ENCODE measurements at places on chromosomes 3 and 15. TPM values are rescaled to one million over a fixed set of nuclear protein-coding genes. Genes with fewer than 3 reads are reported as not detected.

GRCh38 chr3:108455212-108455705 lies 55.1 kb downstream of the MYH15 start:
- no peak for DNase-seq

The MOBP gene
- not detected for total RNA-seq

GRCh38 chr3:50971487-50971924 lies 296.8 kb downstream of the DOCK3 start:
- DNase-seq, result peak; percentile 38

GRCh38 chr3:160343132-160343531 lies 55.9 kb downstream of the IFT80 start:
- peak; percentile 25 for DNase-seq

DNA sequence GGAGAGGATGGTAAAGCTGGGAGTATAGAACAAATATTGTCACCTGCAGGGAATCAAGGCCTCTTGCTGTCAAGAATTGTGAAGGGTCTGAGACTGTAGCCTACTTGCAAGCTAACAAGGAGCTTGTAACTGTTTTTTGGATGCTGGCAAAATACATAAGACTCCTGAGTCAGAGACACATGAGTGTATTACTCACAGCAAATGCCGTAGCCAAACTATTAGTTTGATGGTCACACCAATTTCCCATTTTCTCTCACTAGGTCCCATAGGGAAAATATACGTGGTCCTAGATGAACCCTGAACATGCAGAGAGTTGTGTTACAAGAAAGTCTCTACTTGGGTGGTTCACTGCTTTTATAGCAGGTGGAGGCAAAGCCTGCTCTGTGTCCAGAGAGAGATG lies 44.7 kb upstream of the LIPC start:
- DNase-seq, result peak; percentile 74

GRCh38 chr3:48662753-48663488 lies at the start of gene CELSR3:
CELSR3 (minus strand) TSS chr3:48662886; CDS start chr3:48662634, 252 bp downstream.
- peak; percentile 94 for DNase-seq

DNA sequence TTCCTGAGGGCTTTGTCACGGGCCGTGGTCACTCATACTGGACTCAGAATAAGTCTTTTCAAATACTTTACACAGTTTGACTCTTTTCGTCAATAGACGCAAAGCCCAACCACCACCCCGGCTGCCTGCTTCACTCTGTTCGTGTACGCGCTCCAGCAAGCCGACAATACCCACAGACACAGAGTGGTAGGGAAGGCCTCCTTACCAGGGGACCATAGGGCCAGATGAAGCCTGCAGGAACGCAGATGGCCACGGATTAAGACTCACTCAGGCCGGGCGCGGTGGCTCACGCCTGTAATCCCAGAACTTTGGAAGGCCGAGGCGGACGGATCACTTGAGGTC lies 29.7 kb downstream of the EFCAB12 start:
- DNase-seq, result peak; percentile 37

DNA sequence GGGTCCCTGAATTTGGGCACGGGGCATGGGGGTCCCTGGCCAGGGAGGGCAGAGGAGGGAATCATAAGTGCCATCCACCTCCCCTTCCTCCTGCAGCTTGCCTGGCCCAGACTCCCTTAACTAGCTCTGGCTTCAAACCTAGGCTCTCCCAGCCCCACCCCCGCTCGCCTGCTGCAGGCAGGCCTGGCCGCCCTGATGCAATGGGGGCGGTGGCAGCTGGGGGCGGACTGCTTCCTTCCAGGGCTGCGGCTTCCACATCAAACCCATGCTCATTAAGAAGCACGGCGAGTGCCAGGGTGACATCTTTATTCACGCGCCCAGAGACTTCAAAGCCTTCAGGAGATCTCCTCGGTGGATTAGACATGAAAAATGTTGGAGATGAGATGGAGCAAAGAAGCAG lies 123.1 kb downstream of the TPRA1 start:
- DNase-seq, result no peak

DNA sequence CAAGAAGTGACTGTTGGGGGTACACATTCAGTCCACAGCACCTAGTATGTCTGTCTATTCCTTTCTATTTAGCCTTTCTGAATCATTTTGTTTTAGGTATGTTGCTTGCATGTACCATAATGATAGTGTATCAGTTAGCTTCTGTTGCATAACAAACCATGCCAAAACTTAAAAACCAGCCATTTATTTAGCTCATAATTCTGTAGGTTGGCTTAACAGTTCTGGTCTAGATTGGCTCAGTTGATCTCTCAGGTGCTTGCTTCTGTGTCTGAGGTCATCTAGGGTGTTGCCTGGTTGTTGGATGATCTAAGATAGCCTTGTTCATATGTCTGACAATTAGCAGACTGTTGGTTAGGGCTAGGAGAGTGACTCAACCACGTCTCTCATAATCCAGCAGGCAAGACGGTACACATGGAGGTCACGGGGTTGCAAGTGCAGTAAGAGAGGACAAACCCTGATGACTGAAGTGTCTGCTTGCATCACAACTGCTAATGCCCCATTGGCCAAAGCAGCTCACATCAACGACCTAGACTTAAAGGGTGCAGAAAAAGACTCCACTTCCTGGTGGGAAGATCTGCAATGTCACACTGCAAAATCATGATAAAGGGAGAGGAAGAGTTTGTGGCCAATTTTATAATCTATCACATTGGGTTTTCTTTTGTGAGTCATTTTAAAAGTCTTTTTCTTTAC lies 6.8 kb upstream of the PDCD6IP start:
- no peak for DNase-seq

DNA sequence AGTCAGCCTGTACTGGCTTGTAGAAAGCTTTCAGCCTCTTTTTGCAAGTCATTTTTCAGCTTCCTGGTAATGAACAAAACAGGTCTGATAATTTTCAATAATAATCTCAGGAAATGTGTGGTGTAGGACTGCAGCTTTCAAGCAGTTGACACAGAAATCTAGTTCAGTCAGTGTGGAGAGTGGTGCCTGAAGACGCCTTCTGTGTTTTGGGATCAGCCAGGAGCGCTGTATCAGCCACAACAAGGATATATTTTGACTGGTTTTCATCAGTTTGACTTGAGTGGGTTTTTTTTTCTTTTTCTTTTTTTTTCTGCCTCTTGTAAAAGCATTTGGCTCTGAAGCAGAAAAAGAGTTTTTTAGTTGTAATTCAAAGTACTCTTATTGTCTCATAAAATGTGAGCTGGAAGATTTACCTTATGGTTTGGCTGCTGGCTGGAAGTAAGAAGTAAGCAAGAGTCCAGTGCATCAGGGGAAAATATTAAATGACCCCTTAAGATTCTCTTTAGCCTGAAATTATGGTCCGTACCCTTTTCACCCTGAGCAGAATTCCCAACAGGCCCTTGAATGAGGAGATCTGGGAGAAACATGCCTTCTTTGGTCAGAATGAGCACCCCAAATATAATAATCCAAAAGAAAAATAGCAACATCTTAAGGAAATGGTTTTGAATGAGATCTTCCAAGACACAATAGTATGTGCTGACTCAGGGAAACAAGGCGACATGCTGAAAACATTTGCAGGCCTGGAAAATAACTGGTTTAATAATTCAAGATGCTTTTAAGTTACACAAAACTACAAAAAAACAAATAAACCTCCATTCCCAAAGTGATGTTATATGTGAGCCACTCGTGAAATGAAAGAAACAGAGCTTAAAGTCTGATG lies 332.7 kb upstream of the ADAMTS9 start:
- DNase-seq, result no peak

- DNase-seq, result no peak
These were observed 103.7 kb downstream of the CADPS start for GRCh38 chr3:62771331-62772072.

DNA sequence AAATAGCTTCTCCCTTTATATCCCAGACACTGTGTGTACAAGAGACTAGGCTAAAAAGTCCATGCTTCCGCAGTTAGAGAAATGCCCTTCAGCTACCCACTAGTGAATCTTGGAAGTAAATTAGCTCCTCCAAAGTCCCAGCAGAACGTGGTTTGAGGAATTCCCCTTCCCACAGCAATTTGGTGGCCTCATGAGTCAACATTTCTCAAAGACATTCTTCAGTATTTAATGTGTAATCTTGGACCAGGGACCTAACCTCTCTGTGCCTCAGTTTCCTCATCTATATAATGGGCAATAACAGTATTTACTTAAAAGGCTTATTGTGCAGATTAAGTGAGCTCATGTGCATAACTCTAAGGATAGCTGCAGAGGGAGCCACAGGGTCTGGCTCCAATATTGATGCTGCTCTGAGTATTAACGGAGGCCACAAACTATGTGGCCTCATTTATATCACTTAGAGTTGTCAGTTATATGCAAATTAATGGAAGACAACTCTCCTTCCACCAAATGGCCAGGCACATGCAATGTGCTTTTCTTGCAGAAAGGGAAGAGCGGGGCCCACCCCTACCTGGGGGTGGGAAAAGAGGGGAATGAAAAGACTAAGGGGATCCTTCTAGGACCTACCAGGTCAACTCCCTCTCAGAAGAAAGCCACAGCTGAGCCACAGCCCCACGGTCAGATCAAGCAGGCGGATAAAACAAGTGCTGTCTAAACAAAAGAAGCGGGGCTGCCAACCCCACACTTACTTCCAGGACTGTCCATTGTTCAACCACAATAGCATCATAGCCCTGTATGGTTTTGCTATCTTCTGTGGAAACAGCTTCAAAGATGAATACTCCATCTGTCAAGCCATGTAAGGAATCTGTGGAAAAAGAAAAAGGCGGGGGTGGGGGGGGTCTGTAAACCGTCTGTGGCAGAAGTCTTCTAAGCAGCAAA lies 92.4 kb downstream of the OXNAD1 start:
- DNase-seq, result peak; percentile 28

Measured in fibroblast of lung (primary cell).